ENCODE measurements at places on chromosomes 2 and 18.

DNA sequence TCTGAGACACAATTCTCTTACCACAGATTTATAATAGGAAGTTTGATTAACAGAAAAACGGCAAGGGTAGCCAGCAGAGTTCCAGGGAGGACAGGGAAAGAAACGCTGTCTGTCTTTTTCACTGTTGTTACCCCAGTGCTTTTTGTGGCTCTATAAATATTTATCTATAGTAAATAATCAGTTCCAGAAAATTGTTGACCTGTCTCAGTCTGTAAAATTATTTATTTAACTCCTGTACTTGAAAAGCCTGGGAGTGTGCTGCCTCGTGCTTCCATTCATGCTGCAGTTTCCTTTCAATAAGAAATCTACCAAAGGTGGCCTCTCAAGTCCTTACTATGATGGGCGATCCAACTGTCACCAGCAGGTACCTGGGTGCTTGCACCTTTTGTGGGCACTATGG, 102.9 kb downstream of the ETAA1 start:
- no peak for DNase-seq

GRCh38 chr2:36058953-36059352, 296.6 kb upstream of the CRIM1 start:
- no peak for DNase-seq

DNA sequence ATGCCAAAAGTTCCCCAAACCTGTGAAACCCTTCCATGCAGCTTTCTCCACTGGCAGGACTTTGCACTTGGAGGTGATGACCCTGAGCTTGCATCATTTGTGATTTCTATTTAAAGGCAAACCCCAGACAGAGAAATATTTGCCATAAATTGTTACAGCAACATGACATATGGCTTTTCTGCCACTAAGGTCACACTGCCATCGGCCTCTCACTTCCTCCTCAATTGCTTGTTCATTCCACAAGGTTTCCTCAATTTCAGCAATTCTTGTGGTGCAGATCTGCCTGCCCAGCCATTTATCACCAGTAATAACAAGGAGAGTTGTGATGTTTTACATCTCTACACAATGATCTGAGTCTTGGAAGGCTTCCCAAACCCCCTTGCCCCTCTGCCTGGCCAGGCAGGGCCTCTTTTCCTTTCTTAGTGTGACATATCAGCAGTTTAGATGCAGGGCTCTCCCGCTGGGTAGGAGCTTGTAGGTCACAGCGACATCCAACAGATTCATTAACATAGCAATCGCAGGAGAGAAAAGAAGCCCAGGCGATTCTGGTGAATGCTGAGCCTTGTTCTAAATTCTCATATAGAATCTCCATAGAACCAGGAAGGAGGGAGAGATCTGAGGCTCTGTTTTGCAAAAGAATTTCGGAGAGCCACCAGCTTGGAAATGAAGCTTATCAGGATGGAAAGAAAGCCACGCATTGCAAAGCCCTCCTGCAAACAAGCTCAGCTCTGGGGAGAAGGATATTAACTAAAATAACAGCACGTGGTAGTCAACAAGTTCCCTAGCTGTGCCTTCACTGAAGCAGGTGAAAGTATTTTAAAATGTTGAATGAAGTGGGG, 46.7 kb upstream of the ITGA6 start:
- DNase-seq: no peak

DNA sequence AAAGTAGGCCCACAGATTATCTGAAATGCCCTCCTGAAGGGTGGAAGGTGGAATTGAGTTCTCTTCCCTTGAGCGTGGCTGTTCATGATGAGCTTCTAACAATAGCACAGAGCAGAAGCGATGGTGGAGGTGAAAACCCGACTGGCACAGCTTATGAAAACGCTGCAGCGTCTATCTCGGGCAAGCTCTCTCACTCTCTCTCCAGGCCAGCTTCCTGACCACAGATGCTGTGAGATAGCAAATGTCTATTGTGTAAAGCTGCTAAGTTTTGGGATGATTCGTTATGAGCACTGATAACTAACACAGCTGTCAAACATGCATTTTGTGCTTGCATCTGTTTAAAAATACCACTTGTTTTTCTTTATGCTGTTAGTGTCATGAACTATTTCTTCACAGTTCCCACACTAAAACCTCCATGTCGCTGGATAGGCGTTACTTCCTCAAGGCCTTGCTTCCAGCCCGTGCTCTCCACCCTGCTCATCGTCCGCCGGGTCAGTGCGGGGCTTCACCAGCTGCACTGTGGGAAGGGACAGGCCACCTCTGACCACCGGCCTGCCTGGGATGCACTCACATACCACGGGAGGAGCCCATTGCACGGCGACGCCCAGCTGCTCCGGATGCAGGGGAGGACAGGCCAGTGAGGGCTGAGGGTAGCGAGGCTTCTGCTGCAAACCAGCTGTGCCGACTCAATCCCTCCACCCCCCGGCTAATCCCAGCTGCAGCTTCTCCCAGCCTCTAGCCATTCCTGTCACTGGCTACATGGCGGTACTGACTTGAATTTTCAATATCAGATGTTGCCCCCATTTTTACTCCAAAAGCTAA, 60.0 kb upstream of the OTOS start:
- DNase-seq: no peak

DNA sequence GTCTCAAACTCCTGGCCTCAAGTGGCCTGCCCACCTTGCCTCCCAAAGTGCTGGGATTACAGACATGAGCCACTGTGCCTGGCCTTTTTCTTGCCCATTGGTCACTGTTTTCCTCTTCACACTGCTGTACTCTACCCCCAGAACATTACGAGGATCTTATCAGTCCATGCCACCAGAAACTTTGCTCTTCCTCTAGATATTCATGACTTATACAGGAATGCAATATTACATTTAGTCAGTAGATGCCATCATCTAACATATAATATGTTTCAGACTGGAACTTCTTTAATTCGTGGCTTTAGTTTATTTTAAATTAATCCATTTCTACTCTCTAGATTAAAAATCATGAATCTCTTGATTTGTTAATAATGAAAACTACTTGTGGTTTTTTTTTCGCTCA, 135.5 kb downstream of the COMMD1 start:
- DNase-seq: no peak

GRCh38 chr2:57962861-57963260, 83.7 kb upstream of the VRK2 start:
- no peak for DNase-seq
